NCI-H748 treated with DMSO at 0.1 percent for 48 hours (cell line): ENCODE measurements at places on chromosomes 5 and 9.

- DNase-seq = no peak
These were observed 70.5 kb upstream of the BOD1 start for GRCh38 chr5:173686950-173687349.

GRCh38 chr5:62477801-62478200 lies 65.2 kb downstream of the IPO11 start:
- no peak for DNase-seq

GRCh38 chr5:171945476-171945875 lies 61.0 kb downstream of the FBXW11 start:
- DNase-seq = no peak

- no peak for DNase-seq
These were observed 242.3 kb downstream of the CAAP1 start for GRCh38 chr9:26650325-26650724.

DNA sequence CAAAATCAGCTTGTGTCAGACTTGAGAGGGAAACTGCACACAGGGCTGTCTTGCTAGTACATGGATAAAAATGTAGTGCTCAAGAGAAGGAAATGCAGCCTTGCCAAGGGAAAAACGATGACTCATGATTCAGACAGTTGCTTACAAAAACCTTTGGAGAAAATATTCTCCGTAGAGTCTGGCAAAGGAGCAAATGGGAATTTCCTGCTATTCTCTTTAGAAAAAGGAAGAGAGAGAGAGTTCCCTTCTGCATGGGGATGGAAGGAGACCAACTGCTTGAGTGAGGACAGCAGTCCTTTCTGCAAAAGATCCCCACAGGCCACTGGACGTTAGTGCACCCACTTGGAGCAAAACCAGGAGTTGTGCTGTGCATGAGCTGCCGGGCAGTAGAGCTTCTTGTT lies 7.6 kb downstream of the IFNB1 start:
- no peak for DNase-seq
